Activated B cell treated with CpG ODN at 0.5 μM for 24 hours (primary cell): ENCODE measurements at places on chromosomes 2 and 18. TPM values are rescaled to one million over a fixed set of nuclear protein-coding genes. Genes with fewer than 3 reads are reported as not detected.

DNA sequence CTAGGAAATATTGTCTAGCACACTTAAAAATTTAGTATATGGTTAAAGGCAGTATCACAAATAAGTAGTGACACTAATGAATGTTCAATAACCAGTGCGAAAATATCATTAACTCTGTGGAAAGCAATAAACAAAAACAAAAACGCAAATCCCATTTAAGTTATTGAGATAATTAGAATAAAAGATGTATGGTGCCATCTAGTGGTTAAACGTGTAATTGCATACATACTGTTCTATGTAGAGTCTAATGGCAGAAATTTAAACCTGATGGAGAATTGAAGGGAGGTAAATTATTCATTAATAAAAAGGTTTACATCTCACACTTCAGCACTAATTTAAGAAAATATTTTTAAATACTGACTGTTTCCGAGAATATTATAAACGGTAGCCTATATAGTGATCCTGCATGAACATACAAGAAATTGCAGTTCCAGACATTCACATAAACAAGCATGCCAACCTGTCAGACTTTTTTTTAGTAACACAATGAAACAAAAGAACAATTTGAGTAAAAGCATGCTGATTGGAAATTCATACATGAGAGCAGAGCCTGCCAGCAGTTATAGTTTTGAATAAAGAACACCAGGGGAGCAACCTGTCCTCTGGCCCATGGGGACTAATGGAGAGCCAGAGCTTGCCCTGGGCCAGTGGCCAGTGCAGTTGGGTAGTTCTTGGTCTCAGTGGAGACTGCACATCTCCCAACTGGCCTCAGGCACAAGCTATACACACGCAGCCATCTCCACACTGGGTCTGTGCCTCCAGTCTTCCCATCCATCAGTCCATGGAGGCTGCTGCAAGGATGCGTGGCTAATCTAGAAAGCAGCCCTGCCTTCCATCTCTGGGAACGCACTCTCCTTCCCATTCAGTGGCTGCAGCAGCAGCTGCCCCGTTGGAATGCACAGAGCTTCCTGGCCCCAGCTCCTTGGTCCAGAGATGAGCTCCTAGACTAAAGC is 28.0 kb downstream of the GCG start:
- H3K27me3 ChIP-seq = no peaks in the 10 kb centered on the region
- H3K27ac ChIP-seq = no peak overlapping the region
- H3K4me3 ChIP-seq = no peak overlapping the region
- no peaks in the 10 kb centered on the region for H3K36me3 ChIP-seq

UGT1A8 gene
- not detected in 2 replicates for total RNA-seq

DNA sequence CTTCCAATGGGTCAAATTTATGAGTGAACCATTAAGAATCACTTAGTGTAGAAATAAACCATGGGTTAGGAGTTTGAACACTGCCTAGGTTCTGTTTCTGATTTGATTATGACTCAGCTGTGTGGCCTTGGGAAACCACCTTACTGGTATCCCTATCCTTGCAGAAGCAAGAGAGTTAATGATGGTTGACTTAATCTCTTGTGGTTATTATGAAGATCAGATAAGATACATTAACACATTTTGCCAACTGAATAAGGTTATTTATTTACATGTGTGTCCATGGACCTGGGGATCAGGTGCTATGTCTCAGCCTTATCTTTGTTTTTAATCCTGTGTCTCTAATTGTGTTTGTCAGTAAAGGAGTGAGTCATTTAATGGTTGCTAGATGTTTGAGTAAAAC is 5.4 kb upstream of the KCNJ13 start:
- peaks cover 11% of the 10 kb centered on the region for H3K4me1 ChIP-seq
- no peaks in the 10 kb centered on the region for H3K27me3 ChIP-seq
- peaks cover 24% of the 10 kb centered on the region for H3K36me3 ChIP-seq
- H3K27ac ChIP-seq = peak overlapping the region; percentile 72
- no peak for DNase-seq

DNA sequence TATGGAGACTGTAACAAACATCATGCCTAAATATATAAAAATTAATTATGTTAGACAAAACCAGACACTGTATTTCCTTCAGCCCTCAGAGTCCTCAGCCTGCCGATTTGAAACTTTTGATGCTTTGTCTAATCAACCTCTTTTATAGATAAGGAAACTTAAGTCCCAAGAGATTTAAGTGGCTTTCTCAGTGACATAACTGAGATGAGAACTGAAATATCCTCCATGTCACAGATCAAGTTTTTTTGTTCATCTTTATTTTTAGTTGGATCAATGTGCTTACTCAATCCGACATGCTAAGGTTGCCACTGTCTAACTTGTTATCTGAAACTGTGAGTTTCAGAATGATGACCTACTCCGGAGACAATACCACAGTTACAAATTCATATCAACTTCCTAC is 72.3 kb downstream of the BARD1 start:
- H3K4me1 ChIP-seq = peaks cover 10% of the 10 kb centered on the region
- peaks cover 27% of the 10 kb centered on the region for H3K36me3 ChIP-seq
- DNase-seq = no peak
- H3K27ac ChIP-seq = no peak overlapping the region
- H3K4me3 ChIP-seq = no peak overlapping the region

LIMS3 gene
- total RNA-seq = 0.24 TPM in 1 of 2 replicates, not detected in the other

RUFY4 gene
- total RNA-seq = 0.53 TPM in 1 of 2 replicates, not detected in the other

GRCh38 chr2:7045601-7046590 is 128.7 kb downstream of the RNF144A start:
- H3K27me3 ChIP-seq = peaks cover 38% of the 10 kb centered on the region
- H3K4me3 ChIP-seq = no peak overlapping the region
- H3K4me1 ChIP-seq = peaks cover 17% of the 10 kb centered on the region

DNA sequence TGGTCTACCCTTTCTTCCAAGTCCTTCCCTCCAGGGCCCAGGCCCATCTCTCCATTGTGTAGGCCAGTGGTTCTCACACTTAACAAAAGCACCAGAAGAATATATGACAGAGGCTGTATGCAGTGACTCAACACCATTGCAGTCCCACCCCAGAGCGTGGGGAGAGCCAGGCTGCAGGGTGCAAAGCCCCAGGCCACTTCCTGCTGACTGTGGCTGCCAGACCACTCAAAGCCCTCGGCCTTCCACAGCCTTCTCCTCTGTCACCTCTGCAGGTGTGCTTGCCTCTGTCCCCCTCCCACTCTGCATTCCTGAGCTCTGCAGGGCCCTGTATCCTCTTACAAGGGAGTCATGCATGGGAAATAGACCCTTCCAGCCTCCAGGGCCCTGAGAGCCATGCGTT is 40.4 kb upstream of the ARHGEF4 start:
- peak overlapping the region; percentile 19 for H3K4me3 ChIP-seq
- no peak for DNase-seq
- H3K27ac ChIP-seq = no peak overlapping the region
- no peaks in the 10 kb centered on the region for H3K36me3 ChIP-seq
- H3K4me1 ChIP-seq = peaks cover 7% of the 10 kb centered on the region
- peaks cover 3% of the 10 kb centered on the region for H3K27me3 ChIP-seq

DNA sequence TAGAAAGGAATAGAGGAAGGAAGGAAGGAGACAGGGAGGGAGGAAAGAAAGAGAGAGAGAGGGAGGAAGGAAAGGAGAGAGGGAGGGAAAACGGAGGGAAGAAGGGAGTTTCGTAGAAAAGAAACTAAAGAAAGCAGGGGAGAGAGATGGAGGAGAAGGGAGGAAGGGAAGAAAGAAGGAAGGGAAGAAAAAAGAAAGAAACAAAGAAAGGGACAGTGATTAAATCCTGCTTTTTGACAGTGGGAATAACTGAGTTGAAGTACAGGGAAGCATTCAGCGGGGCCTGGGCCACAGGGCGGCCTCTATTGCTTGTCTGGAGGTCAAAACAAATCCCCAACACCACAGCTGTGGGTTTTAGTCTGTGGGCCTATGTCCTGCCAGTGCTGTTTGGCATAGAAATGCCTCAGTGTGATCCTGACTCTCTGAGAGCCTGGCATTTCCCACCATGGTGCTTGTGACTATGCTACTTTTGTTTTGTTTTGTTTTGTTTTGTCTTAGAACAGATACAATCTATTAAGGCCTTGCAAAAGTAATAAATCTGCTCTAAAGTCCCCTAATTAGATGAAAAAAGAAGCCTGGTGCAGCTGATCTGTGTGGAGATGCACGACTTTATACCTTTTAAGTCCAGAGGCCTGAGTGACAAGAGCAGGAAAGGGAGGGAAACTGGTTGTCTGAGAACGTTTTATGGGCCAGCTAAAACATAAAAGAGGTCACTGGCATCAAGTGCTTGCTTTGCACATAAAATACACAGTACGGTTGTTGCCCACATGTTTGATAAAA is 40.0 kb downstream of the IL1RL2 start:
- H3K27ac ChIP-seq = no peak overlapping the region
- H3K4me3 ChIP-seq = no peak overlapping the region

TMEM163 gene
- 4.4 and 6.0 TPM in 2 replicates for total RNA-seq

FEV gene
- not detected in 2 replicates for total RNA-seq

- no peak overlapping the region for H3K4me3 ChIP-seq
- no peak for DNase-seq
- no peaks in the 10 kb centered on the region for H3K36me3 ChIP-seq
- H3K27ac ChIP-seq = no peak overlapping the region
- H3K27me3 ChIP-seq = peaks cover 67% of the 10 kb centered on the region
- no peaks in the 10 kb centered on the region for H3K4me1 ChIP-seq
These were observed 7.7 kb downstream of the HOXD3 start for GRCh38 chr2:176164611-176165369.

- H3K36me3 ChIP-seq = peaks cover 63% of the 10 kb centered on the region
- DNase-seq = no peak
- H3K27ac ChIP-seq = no peak overlapping the region
- H3K4me3 ChIP-seq = no peak overlapping the region
- peaks cover 6% of the 10 kb centered on the region for H3K4me1 ChIP-seq
These were observed 72.0 kb downstream of the RIF1 start for GRCh38 chr2:151481744-151482143.

GRCh38 chr2:187552828-187553681 is 1.2 kb downstream of the TFPI start:
- H3K27me3 ChIP-seq = no peaks in the 10 kb centered on the region
- H3K4me1 ChIP-seq = peaks cover 6% of the 10 kb centered on the region
- H3K36me3 ChIP-seq = no peaks in the 10 kb centered on the region
- H3K27ac ChIP-seq = no peak overlapping the region
- DNase-seq = no peak

DNA sequence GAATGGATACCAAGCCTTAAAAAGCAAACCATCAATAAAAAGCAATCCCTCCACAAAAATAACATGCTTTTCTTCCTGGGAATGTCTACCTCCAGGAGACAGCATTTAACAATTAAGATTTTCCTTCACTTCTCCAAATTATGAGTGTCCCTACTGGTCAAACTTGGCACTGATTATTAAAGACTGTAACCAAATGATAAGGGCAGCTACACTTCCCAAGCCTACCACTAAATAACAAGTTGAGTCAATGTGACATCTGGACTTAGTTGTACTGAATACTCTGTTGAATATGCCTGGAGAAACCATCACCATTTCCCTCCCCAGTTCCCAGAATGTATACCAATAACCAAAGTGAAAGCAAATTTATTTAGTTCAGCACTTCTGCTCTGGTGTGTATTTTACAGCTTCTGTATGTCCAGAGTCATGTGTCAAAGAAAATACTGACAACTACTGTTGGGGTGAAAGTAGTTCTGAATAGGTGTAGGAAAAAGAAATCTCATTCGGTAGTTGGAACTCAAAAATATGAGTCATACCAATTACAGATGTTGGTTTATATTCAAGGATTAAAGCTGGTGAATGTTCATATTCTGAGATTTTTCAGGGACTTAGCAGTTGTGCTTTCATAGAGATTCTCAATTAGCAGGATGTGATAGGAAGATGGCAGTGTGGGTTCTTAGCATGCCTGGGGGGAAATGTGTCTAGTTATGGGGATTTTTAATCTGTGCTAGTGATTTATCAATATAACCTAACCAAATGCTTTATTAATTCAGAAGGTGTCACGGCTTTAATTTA is 1291.6 kb upstream of the GYPC start:
- no peak overlapping the region for H3K4me3 ChIP-seq
- no peaks in the 10 kb centered on the region for H3K4me1 ChIP-seq
